T follicular helper cell (primary cell): ENCODE measurements at places on chromosomes 16 and 17.

- no peak for DNase-seq
Measured at GRCh38 chr16:69903865-69904415, 47.2 kb upstream of the CLEC18A start.

- no peak for DNase-seq
Measured at GRCh38 chr17:81890447-81891302, 711 bp downstream of the ALYREF start.

GRCh38 chr17:71115669-71115972, 946.3 kb downstream of the KCNJ2 start:
- no peak for DNase-seq

DNA sequence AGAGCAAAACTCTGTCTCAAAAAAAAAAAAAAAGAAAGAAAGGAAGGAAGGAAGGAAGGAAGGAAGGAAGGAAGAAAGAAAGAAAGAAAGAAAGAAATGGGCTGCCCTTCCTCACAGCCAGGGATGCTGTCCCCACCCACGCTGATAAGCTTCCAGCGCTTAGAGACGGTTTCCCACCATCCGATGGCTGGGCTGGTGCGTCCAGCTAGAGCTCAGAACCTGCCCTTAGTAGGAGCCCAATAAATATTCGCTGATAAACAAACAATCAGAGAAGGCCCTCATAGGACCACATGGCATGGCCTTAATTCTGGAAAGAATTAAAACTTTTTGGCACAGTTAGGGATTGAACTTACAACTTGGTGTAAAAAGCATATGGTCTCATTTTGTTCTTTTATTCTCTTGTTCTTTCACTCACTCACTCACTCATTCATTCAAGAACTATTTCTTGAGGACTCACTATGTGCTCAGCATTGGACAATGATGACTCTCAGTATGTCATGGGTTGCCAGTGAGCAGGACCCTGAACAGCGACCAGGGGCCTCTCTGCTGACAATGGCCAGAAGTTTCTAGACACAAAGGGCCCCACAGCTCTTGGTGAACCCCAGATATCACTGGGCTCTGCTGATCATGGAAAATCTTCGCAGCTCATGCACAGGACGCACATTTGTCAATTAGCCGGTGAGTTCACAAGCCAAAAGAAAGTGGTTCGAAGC, 32.5 kb upstream of the TNRC6C start:
- no peak for DNase-seq

DNA sequence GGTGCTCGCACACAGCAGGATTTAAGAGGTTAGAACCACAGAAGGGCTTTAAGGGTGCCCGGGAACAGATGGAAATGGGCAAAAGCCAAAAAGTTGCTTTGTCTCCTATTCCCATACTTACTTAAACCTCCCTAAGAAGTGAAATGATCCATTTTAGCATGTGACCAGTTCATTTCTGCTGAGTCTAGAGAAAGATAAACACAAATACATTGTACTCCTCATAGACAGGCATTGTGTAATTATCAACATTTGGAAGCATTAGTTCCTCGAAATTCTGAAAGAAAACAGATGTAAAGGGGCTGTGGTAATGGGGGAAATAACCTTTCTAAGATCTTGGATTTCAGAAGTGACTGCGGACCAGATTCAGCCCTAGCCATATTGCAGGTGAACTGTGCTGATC, 178.3 kb downstream of the CYB561 start:
- DNase-seq: no peak

- DNase-seq: peak; percentile 29
Measured at GRCh38 chr17:21019976-21020586, 22.7 kb downstream of the USP22 start.

DNA sequence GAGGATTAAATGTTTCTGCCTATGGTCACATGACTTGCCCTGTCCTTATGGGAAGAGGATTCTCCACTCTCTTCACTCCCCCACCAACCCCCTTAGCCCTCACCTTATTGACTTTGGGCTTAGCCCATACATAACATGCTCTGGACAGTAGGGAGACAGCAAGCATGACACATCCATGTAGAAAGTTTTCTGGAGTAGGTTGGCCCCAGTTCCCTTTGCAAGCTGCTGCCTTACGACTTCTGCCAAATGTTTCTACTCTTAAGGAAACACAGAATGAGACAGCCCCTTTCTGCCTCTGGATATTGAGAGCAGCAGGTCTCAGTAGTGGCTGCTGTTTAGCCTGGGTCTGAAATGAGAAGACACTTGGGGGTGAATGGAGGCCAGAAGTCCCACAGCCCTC, 282.2 kb downstream of the MAP2K6 start:
- DNase-seq: no peak

DNA sequence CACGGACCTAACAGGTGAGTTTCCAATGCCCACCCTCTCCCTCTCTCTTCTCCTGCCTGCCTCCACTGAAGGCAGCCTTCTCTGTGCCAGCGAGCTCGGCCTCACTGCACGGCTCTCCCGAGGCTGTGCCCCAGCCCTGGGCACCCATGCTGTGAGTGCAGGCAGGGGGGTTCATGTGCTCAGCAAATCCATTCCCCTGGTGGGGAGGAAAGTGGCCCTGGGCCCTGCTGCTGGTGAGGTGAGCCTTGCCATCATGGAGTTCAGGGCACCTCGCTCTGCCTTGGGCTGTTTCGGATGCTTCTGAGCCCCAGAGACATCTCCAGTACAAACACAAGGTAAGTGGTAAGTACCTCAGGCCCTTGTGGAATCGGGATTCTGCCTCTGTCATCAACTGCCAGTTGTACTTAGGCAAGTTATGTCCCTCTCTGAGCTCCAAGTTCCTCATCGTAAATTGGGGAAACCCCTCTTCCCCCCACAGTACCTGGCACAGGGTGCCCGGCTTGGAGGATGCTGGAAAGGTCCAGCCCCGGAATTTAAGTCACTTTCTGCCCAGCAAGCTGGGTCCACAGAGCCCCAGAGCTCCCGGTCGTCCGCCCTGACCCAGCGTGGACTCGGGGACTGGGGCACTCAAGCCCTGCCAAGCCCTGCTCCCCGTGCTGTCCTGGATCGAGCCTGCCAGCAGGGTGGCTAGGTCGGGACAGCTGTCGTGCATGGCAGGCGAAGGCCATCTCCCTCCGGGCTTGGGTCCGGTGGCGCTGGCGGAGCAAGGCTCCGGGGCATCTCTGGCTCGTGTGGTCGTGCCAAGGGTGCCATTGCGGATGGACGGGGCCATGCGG, 684 bp upstream of the NUDT16L1 start:
- no peak for DNase-seq

DNA sequence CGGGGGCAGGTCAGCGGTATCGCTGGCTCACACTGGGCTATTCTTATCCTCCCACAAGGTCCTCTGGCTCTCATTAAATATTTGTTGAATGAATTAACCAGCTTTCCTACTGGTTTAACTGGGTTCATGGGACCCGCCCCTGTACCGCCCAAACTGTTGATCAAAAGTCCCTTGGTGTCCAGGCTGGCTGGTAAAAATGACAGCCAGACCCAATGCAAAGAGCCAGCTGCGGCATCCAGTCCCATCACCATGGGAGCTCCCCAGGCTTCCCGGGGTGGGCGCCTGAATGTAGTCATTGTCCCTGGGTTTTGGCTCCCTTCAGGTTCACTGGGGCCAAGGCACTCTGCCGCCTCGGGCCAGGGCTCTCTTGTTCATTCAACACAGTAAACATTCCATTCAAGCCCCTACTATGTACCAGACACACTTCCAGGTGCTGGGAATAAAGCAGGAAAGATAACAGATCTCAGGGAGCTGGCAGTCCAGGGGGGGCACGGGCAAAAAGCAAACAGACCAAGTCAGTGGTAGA, 11.7 kb upstream of the ATP2C2 start:
- no peak for DNase-seq

GRCh38 chr16:27335349-27336053, 21.7 kb downstream of the IL4R start:
- no peak for DNase-seq

DNA sequence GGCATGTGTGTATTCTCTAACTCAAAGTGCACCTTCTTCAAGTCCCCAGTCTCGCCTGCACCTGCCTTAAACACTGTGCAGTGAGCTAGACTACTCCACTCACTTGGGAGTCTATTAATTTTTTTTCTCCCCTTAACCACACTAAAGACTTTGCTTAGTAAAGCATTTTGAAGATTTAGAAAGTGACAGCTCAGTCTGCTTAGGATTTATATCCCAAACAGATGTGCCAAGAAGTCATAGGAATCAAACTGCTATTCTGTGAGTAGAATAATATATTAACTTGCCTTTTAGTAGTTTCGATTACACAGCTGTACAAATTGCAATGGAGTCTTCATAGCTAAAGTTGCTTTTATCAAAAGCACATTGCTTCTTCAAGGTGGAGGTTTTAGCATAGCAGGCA, 47.2 kb upstream of the MED13 start:
- no peak for DNase-seq

DNA sequence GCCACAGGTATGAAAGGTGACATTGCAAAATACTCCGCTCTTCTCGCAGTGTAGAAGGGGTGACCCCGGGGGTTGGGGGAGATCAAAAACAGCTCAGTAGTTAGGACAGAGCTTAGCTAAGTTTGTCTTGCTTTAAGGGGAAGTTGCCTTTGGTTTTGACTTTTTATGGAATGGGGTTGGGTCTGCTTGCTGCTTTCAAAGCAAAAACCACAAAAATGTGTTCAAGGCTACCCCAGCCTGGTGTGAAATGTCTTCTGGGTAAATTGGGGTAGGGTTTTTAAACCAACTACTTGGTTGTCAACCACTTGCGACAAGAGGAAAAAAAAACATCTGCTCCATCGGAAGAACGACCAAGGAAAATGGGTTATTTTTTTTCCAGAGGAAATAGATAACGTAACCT, 6.2 kb downstream of the FUS start:
- DNase-seq: no peak

DNA sequence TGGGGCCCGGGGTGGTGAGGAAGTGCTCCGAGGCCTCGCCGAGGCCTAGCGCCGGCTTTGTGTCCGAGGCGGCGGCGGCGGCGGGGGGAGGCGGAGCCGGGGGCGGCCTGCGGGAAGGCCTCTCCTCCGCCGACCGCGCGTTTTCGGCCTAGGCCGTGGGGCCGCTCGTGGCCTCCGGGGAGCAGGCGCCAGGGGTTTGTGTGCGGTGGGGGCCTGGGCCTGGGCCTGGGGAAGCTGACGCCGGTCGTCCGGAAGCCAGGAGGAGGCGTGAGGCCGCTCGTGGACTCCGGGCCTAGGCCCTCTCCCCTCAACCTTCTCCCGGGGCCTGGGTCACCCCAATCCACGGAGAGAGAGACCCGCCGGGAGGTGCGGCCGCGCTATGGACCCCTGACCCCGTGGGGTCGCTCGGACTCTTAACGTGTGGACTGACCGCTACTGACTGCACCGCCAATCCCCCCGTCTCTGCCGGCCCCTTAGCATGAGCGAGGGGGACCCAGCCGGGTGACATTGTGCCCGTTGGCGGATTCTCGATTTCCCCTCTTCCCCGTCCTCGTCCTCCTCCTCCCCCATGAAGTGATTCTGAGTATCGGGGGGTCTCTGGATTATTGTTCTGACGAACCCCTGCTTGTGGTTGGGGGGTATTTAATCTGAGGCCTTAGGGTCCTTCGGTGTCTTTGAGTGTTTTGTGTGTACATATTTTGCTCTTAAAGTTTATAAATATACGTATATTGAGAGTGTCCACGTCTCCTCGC, 660 bp downstream of the RBBP6 start:
- DNase-seq: peak; percentile 16

- DNase-seq: no peak
Measured at GRCh38 chr16:31461921-31462804, 2.9 kb downstream of the ARMC5 start.

- DNase-seq: no peak
Measured at GRCh38 chr16:15398618-15399316, 3.2 kb downstream of the MPV17L start.

DNA sequence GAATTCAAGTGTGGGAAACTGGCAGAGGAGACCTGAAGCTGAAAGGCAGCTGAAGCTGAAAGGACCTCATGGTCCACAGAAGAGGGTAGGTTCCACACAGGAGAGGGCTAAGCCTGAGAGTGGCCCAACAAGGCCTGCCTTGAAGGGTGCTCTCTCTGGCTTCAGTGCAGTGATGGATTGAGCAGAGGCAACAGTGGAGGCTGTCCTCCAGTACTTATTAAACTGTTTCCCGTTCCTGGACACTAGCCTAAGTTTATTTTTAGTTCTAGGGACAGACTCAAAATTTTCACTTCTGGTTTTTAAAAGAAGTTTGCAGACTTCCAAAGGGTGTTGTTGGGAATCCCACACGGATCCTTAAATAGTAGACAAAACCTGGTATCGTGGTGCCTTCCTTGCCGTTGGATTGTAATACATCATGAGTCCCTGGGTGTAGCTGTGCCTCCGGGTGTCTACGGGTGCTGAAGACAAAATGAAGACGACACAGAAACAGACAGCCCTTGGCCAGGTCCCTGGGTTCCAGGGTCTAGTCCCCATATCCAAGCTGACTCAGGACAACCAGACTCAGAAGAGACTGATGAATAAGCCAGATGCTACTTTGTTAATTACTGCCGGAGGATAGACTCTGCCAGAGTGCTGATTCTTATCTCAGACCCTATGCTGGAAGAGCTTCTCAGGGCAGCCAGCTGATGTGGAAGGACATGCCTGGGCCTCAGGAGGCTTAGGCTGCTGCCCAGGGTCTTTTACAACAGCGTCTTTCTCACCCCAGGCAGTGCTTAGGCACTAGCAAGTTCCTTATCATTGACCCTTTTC, 7.1 kb upstream of the CMTM4 start:
- no peak for DNase-seq

DNA sequence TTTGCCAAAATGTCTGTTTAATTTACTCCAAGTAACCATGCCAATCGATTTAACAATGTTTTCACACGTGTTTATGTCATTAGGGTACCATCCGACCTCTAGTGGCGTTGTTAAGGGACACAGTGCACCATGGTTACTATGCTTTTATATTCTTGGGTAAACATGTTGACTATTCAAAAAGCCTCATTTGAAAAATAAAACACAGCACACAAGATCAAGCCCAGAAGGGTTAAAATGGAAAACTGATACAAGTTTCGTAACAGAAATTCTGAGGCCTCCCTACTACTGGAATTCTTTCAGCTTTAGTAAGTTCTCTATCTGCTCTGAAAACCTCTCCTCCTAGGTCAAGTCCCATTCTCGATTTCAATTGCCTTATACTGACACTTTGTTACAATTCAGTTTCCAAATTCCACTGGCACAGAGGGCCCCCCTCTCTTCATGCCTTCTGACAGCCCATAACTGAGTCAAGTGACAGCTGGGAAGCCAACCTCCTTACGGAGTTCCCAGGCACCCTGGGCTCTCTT, 2.1 kb downstream of the CFAP20 start:
- peak; percentile 38 for DNase-seq
